ENCODE measurements at places on chromosomes 2 and 18.

GRCh38 chr18:58175122-58175785 is 131.2 kb downstream of the NEDD4L start:
- no peak overlapping the region for H3K27ac ChIP-seq
- ATAC-seq: no peak
- peaks cover 12% of the 10 kb centered on the region for H3K4me1 ChIP-seq
- H3K27me3 ChIP-seq: no peaks in the 10 kb centered on the region
- H3K36me3 ChIP-seq: no peaks in the 10 kb centered on the region

DNA sequence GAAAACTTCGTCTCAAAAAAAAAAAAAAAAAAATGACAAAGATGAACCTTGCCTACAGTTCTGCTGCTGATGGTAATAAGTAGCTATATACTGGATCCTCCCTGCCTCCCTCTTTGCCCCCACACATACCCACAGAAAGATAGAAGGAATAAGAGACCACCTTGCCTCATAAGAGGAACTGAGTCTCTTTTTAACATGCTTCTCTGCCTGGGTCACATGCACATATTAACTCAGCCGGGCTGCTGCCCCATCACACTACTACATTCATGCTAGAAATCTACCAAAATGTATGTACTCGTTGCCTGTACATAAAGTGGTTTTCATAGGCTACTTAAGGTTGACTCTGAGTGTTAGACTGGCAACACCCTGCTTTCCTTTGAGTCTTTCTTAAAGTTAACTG is 78.9 kb upstream of the B3GNT2 start:
- no peaks in the 10 kb centered on the region for H3K27me3 ChIP-seq
- no peak overlapping the region for H3K27ac ChIP-seq

DNA sequence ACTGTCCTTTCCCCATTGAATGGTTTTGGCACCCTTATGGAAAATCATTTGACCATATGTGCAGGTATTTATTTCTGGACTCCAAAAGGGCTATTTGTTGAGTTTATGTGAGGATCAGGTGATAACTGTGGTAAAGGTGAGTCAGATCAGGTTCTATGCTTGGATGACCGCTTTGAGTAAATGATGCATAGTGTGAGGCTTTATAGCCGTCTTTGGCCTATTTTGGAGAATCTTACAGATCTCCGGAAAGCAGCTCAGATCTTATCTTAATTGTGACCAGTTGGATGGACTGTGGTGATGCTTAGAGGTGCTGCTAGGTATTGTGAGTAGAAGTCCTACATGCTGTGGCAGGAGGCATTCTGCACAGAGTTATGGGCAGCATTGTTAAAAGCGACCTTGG is 126.2 kb downstream of the METTL8 start:
- no peak overlapping the region for H3K4me3 ChIP-seq
- no peaks in the 10 kb centered on the region for H3K36me3 ChIP-seq
- no peak for ATAC-seq
- no peak overlapping the region for H3K27ac ChIP-seq

- H3K4me3 ChIP-seq: no peak overlapping the region
- H3K27ac ChIP-seq: no peak overlapping the region
- H3K27me3 ChIP-seq: no peaks in the 10 kb centered on the region
- no peak for ATAC-seq
- peaks cover 18% of the 10 kb centered on the region for H3K4me1 ChIP-seq
- H3K36me3 ChIP-seq: no peaks in the 10 kb centered on the region
Measured at GRCh38 chr2:160324161-160324800, 124.2 kb upstream of the ITGB6 start.

DNA sequence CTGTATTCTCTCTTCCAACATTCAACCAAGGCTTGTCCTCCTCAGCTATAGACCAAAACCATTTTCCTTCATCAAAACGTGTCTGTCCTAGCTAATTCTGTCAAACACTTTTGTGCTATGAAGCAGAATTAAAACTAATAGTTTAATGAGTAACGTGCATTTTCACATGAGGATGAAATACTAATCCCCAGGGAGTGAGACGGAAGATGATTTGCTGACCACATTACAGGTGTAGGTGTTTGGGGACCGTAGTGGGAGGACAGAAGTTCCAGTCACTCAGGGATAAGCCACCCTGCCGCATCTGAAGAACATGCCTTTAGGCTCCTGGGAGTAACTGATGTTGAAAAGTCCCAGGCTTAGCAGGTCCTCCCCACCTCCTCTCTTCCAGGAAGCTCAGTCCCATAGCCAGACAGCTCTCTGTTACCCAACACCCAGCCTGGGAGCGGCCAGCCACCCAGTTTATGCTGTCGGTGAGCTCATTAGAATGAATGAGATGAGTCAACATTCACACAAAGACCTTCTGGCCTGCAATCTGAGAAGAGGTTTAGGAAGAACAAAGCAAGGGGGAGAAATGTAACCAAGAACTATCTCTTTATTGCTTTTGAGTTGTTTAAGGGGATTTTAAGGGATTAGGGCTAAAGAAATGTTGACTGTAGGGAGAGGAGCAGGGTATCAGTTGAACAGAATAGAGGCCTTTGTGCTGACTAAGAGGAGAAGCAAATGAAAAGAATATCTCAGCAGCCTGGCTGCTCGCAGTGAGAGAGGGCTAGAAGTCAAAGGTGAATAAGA is 122.5 kb downstream of the FOXI3 start:
- H3K4me3 ChIP-seq: no peak overlapping the region
- H3K27ac ChIP-seq: no peak overlapping the region
- no peak for ATAC-seq
- peaks cover 32% of the 10 kb centered on the region for H3K27me3 ChIP-seq

DNA sequence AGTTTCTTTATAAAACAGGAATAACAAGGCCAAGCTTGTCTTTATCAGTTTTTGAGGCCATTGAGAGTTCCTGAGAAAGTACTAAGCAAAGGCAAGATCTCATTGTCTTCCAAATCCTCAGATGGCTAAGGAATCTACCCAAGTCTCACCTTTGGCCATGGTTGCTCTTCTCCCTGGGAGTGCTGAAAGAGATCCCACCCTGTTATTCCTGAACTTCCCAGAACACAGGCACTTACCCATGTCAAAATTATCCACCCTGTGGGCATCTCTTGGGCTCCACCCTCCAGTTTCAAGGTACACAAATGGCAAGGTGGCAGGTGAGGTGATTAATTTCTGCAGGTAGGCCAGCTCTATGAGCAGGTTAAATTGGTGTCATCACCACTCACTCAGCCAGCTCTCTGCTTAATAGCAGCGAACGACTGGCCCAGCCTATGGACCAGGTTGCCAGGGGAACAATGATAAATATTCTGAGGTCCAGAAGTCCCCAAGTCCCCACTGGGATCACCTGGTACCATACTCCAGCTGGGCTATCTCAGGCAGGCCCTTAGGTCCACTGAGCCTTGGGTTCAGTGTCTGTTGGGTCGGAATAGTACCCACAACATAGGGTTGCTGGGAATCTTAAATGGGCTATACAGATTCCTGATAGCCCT is 2.3 kb upstream of the SPRED2 start:
- no peaks in the 10 kb centered on the region for H3K27me3 ChIP-seq
- peak overlapping the region; percentile 98 for H3K27ac ChIP-seq
- no peaks in the 10 kb centered on the region for H3K4me1 ChIP-seq
- no peak for ATAC-seq
- no peaks in the 10 kb centered on the region for H3K36me3 ChIP-seq
- H3K4me3 ChIP-seq: no peak overlapping the region

DNA sequence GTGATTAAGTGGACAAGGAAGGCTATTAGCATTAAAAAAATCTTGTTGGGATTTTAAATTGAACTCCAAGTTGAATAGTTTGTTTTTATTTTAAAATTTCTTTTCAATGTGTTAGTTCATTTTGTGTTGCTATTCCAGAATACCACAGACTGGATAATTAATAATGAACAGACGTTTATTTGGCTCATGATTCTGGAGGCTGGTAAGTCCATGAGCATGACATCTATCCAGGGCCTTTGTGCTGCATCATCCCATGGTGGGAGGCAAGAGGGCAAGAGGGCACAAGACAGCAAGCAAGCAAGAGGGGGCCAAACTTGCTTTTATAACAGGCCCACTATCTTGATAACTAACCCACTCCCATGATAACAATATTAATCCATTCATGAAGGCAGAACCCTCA is 22.5 kb downstream of the CCDC85A start:
- H3K27me3 ChIP-seq: no peaks in the 10 kb centered on the region
- H3K4me1 ChIP-seq: no peaks in the 10 kb centered on the region
- no peak overlapping the region for H3K27ac ChIP-seq

- peaks cover 17% of the 10 kb centered on the region for H3K4me1 ChIP-seq
- H3K27ac ChIP-seq: no peak overlapping the region
- H3K27me3 ChIP-seq: no peaks in the 10 kb centered on the region
Measured at GRCh38 chr2:47165001-47165555, 10.0 kb upstream of the STPG4 start.

GRCh38 chr2:41344529-41344928 is 703.3 kb upstream of the PKDCC start:
- no peaks in the 10 kb centered on the region for H3K4me1 ChIP-seq
- ATAC-seq: no peak
- H3K36me3 ChIP-seq: no peaks in the 10 kb centered on the region
- no peaks in the 10 kb centered on the region for H3K27me3 ChIP-seq

DNA sequence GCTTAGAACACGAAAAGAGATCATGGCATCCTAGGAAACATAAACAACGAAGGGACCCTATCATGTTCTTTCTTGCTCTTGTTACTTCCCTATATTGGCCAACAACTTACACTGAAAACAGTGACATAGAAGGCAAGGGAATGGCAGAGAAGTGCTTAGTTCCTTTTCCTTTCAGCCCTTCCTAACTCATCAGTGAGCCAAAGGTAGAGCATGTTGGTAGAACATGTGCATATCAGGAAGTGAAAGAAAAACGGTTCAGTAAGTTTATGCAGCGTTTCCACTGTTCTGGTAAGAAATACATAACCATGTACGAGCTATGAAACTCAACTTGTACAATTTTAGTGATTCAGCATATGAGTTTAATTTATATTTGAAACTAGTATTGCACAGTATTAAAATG is 21.7 kb downstream of the AKAIN1 start:
- no peaks in the 10 kb centered on the region for H3K4me1 ChIP-seq
- no peaks in the 10 kb centered on the region for H3K27me3 ChIP-seq
- H3K36me3 ChIP-seq: no peaks in the 10 kb centered on the region
- H3K27ac ChIP-seq: no peak overlapping the region

DNA sequence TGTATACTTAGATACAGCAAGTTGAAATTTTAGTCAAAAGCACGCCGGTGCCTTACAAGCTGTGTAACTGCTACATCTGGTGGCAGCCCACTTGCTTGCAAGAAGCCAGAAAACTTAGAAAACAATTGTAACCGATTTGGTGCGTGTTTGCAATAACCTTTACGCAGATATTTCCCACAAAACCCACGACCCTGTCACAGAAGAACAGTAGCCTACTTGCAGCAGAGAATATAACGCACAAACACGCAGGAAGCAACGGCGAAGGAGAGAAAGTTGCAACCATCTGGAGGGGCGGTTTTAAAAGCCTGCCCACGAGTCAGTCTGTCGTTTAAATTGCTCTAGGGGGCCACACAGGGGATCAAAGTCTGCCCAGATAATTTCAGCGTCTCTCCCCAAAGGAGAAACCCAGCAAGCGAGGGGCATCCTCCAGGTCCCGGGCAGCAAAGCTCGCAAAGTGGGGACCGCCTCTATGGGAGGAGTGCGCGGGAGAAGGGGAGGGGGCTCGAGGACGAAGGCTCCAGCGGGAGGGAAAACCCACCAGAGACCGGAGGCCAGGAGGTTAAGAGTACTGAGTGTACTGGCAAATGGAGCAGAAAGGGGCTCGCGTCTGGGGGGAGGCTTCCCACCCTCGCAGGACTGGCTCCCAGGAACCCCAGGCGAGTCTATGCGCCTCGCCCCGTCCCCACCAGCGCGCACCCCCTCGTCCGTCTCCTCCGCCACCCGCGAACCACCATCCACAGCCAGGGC is 1.1 kb downstream of the TLK1 start:
- no peaks in the 10 kb centered on the region for H3K27me3 ChIP-seq
- H3K4me3 ChIP-seq: peak overlapping the region; percentile 88
- peak overlapping the region; percentile 95 for H3K27ac ChIP-seq
- ATAC-seq: peak; percentile 14
- H3K36me3 ChIP-seq: no peaks in the 10 kb centered on the region
- no peaks in the 10 kb centered on the region for H3K4me1 ChIP-seq

- no peak for ATAC-seq
- no peaks in the 10 kb centered on the region for H3K4me1 ChIP-seq
- H3K36me3 ChIP-seq: no peaks in the 10 kb centered on the region
- no peaks in the 10 kb centered on the region for H3K27me3 ChIP-seq
- H3K27ac ChIP-seq: no peak overlapping the region
Measured at GRCh38 chr2:151106805-151107506, 154.7 kb downstream of the RBM43 start.

GRCh38 chr2:232523682-232524597 is 2.0 kb upstream of the CHRND start:
- peaks cover 81% of the 10 kb centered on the region for H3K27me3 ChIP-seq
- H3K36me3 ChIP-seq: no peaks in the 10 kb centered on the region
- no peak for ATAC-seq

GRCh38 chr2:135993421-135993820 is 8.0 kb upstream of the DARS1 start:
- H3K27me3 ChIP-seq: no peaks in the 10 kb centered on the region
- H3K36me3 ChIP-seq: no peaks in the 10 kb centered on the region
- no peak overlapping the region for H3K4me3 ChIP-seq
- ATAC-seq: no peak
- H3K4me1 ChIP-seq: no peaks in the 10 kb centered on the region

DNA sequence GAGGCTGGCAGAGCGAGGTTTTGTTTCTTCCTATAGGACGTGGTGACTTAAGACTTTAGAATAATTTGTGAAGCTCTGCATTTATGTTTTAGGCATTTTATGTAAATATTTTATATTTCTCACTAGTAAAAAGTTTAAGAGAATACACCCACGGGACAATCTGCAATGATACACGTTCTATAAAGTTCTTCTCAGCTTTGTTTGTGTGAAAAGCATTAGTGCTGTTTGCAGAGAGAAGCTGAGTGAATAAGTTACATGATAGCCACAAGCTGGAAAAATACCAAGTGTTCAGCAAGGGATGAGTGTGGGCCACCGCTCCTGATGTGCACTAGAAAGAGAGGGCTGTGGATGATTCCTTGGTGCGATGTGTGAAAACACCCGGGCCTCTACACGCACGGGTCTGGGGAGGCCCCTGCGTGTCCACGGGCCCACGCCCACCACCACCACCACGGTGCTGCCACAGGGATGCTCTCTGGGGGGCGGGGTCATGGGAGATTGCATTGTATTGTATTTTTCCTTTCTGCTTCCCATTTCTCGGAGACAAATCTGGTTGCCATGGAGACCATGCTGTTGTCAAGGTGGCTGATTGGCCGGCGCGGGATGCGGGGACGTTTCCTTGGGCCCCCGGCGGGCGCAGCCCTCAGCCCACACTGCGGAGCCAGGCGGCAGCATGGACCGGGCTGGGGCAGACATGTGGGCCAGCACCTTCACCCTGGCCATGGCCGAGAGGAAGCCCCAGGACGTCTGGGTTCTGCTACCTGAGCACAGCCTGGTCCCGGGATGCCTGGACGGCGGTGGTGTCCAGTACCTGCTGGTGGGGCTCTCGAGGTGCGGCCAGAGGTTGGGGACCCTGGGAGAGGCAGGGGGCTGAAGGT is at the start of gene RTP5:
Gene RTP5, plus strand, starts transcription at position 643 of the 875 bp plus-strand sequence. Its CDS starts 28 bp downstream, at position 671.
- H3K4me1 ChIP-seq: peaks cover 11% of the 10 kb centered on the region
- peaks cover 89% of the 10 kb centered on the region for H3K27me3 ChIP-seq
- H3K4me3 ChIP-seq: no peak within 1 kb of the TSS
- no peaks in the 10 kb centered on the region for H3K36me3 ChIP-seq
- ATAC-seq: no peak
- H3K27ac ChIP-seq: no peak within 1 kb of the TSS

Measured in gastroesophageal sphincter (tissue), 4 donors.